Suprapubic skin (tissue), 4 donors: ENCODE measurements at places on chromosomes 4 and X.
A peak's percentile ranks its signal among the peaks of the same experiment; 100 is the strongest.

GRCh38 chrX:8955511-8955910 lies 78.4 kb downstream of the FAM9B start:
- H3K4me3 ChIP-seq = no peak overlapping the region
- H3K27ac ChIP-seq = no peak overlapping the region
- no peaks in the 10 kb centered on the region for H3K36me3 ChIP-seq
- no peaks in the 10 kb centered on the region for H3K27me3 ChIP-seq
- H3K4me1 ChIP-seq = no peaks in the 10 kb centered on the region

- H3K27me3 ChIP-seq = no peaks in the 10 kb centered on the region
- H3K4me3 ChIP-seq = no peak overlapping the region
- no peak overlapping the region for H3K27ac ChIP-seq
- H3K4me1 ChIP-seq = peaks cover 13% of the 10 kb centered on the region
- DNase-seq = no peak
Observed at GRCh38 chr4:140038031-140038533, 115.9 kb downstream of the MAML3 start.

DNA sequence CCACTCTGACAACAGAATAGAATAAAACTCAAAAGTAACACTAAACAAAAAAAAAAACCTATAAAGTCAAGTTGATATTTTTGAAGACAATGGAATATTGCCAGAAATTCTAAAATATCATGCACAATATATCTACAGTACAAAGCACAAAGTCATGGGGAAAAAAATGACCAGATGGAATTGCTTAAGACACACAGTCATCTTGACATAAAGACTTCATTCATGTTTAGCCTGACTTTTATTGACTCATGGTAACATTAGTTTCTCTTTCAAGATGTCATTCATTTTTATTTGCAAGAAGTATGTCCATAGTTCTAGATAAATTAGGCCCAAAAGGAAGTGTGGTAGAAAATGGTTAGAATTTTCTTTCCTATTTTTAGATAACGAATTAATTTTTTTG lies 259.1 kb downstream of the CAMK2D start:
- no peak overlapping the region for H3K27ac ChIP-seq
- H3K36me3 ChIP-seq = peaks cover 22% of the 10 kb centered on the region
- H3K4me1 ChIP-seq = no peaks in the 10 kb centered on the region
- no peaks in the 10 kb centered on the region for H3K27me3 ChIP-seq
- H3K4me3 ChIP-seq = no peak overlapping the region
- no peak for DNase-seq

GRCh38 chr4:76611616-76612207 lies 176.7 kb downstream of the SHROOM3 start:
- H3K27me3 ChIP-seq = no peaks in the 10 kb centered on the region
- peak overlapping the region; percentile 52 for H3K27ac ChIP-seq
- H3K36me3 ChIP-seq = no peaks in the 10 kb centered on the region

GRCh38 chrX:40570346-40571093 lies 10.2 kb upstream of the ATP6AP2 start:
- DNase-seq = no peak
- no peaks in the 10 kb centered on the region for H3K36me3 ChIP-seq
- H3K27me3 ChIP-seq = no peaks in the 10 kb centered on the region
- H3K4me1 ChIP-seq = no peaks in the 10 kb centered on the region

DNA sequence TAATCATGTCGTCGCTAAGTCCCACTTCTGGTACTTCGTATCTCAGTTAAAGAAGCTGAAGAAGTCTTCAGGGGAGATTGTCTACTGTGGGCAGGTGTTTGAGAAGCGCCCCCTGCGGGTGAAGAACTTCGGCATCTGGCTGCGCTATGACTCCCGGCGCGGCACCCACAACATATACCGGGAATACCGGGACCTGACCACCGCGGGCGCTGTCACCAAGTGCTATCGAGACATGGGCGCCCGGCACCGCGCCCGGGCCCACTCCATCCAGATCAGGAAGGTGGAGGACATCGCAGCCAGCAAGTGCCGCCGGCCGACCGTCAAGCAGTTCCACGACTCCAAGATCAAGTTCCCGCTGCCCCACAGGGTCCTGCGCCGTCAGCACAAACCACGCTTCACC lies 11.3 kb downstream of the PNCK start:
- peaks cover 7% of the 10 kb centered on the region for H3K27me3 ChIP-seq
- peak; percentile 67 for DNase-seq
- no peaks in the 10 kb centered on the region for H3K4me1 ChIP-seq
- no peak overlapping the region for H3K4me3 ChIP-seq
- no peak overlapping the region for H3K27ac ChIP-seq

GRCh38 chr4:123060039-123060770 lies 137.8 kb upstream of the NUDT6 start:
- no peak overlapping the region for H3K27ac ChIP-seq
- peaks cover 8% of the 10 kb centered on the region for H3K36me3 ChIP-seq
- no peaks in the 10 kb centered on the region for H3K4me1 ChIP-seq
- H3K4me3 ChIP-seq = no peak overlapping the region

DNA sequence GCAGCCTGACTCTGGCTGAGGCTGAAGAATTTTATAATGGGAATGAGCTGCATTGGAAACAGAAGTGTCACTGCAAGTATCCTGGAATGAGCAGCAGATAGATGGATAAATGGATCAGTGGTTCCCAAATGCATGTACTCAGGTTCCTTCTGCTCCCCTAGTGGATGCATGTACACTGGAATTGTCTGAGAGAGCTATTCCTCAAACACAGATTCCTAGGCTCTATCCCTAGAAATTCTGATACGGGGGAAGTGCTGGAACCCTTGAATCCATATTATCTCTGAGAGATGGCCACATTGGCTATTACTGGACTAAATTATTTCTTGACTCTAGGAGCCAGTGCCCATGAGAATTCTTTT lies 64.8 kb downstream of the TMEM131L start:
- peaks cover 21% of the 10 kb centered on the region for H3K4me1 ChIP-seq
- no peak overlapping the region for H3K27ac ChIP-seq
- no peak overlapping the region for H3K4me3 ChIP-seq
- H3K27me3 ChIP-seq = no peaks in the 10 kb centered on the region
- H3K36me3 ChIP-seq = no peaks in the 10 kb centered on the region

GRCh38 chr4:158860856-158861255 lies 92.0 kb downstream of the FNIP2 start:
- no peaks in the 10 kb centered on the region for H3K4me1 ChIP-seq
- no peak for DNase-seq
- H3K4me3 ChIP-seq = no peak overlapping the region
- H3K27ac ChIP-seq = no peak overlapping the region

DNA sequence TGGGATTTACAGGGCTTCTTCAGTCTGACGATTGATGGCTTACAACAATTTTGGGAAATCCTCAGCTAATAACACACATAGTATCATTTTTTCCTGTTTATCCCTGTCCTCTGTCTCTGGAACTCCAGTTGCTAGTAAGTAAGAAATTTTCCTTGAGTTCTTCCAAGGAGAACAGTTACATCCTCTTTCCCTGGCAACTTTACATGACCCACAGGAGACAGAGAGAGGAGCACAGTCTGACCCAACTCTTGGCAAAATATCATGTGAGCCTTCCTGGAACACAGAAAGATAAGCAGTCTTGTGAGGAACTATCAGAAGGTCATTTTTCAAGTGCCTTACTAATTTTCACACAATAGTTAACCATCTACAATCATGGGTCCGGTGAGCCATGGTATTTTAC lies 578.7 kb upstream of the PABPC4L start:
- H3K4me1 ChIP-seq = no peaks in the 10 kb centered on the region
- H3K4me3 ChIP-seq = no peak overlapping the region
- H3K36me3 ChIP-seq = no peaks in the 10 kb centered on the region
- H3K27me3 ChIP-seq = no peaks in the 10 kb centered on the region
